Activated CD4-positive, alpha-beta T cell treated with anti-CD3 and anti-CD28 coated beads, Interleukin-2, amount 10 ng/mL, durations not matched to agents 7 days and 5 days (primary cell): ENCODE measurements at places on chromosomes 3 and 15. TPM values are rescaled to one million over a fixed set of nuclear protein-coding genes. Genes with fewer than 3 reads are reported as not detected.
A peak's percentile ranks its signal among the peaks of the same experiment; 100 is the strongest.

The DUOXA2 gene
- total RNA-seq = not detected

DNA sequence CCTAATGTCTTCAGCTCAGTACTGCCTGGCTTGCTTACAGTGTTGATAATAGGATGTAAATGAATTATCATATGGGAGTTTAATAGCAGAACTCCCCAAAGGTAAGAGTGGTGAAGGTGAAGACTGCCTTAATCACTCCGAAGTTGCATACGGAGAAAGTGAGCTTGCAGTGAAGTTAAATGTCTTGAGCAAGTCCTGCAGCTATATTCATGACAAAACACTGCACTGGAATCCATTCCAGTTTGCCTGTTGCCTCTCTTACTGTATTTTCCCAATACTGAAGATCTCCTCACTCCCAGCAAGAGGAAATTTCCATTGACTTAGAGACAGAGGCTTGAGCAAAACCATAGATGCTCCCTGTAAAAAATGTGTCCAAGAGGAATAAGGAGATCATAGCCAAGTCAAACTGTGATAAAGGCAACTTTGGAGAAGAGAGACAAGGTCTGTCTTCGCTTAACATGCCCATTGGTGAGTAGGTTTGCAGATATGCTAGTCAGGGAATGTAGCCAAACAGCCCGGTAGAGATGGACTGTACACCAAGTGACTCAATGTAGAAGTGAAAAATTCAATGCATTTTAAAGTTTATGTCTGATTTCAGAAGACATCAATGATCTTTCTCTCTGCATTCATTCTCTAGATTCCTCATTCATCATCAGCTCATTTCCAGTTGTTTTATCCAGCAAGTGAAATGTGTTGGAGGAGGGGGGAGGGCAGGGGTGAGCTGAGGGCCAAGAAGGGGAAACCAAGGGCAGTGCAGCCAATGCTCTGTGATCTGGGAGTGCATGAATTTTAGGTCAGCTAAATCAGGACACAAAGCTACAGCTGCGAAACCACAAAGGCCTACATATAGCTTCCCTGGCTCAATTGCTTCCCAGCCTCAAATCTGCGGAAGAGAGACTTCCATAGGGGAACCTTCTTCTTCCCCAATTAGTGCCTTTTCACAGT, 667.1 kb upstream of the NR2F2 start:
- H3K36me3 ChIP-seq = no peaks in the 10 kb centered on the region
- no peak overlapping the region for H3K4me3 ChIP-seq
- H3K27me3 ChIP-seq = peaks cover 19% of the 10 kb centered on the region
- no peaks in the 10 kb centered on the region for H3K4me1 ChIP-seq
- H3K27ac ChIP-seq = no peak overlapping the region

DNA sequence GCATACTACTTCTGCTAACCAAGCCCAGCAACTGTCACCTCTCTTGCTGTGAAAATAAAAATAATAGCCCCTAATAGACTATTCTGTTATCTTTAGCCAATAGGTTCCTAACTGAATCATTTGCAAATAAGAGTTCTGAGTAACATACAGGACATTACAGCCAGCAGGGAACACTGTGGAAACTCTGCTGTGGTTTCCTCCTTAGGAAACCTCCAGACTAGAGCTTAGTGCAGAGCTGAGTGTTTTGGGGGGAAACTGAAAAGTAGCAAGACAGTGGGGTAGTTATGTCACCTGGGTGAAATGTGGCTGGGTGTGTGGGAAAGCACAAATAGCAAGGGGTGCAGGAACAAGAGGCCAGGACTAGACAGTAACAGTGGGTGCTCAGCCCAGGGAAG, 32.4 kb downstream of the DZIP1L start:
- H3K27me3 ChIP-seq = peaks cover 9% of the 10 kb centered on the region
- peak overlapping the region; percentile 89 for H3K27ac ChIP-seq
- peaks cover 44% of the 10 kb centered on the region for H3K4me1 ChIP-seq
- no peak for DNase-seq

GRCh38 chr3:130901463-130902204, 7.8 kb downstream of the ATP2C1 start:
- no peak for DNase-seq
- H3K27me3 ChIP-seq = no peaks in the 10 kb centered on the region
- no peak overlapping the region for H3K4me3 ChIP-seq

The TIMP4 gene
- not detected for total RNA-seq

DNA sequence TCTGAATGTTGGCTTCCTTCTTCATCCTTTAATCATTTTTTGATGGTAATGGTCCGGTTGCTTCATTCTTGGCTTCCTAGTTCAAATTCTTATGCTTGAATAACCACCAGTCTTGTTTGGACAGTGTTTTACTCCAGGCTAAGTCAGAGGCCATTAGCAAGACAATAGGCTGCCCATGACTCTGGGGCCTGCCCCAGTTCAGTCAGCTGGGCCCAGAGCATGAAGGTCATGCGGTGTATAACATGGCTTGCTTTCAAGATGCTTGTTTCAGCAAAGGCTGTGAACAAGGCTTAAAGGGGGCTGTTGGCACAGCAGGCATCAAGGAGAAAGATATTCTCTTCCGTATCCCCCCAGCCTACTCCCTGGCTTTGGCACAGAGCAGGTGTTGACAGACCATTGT, 13.7 kb downstream of the TM4SF18 start:
- peaks cover 10% of the 10 kb centered on the region for H3K27me3 ChIP-seq
- H3K4me3 ChIP-seq = no peak overlapping the region

DNA sequence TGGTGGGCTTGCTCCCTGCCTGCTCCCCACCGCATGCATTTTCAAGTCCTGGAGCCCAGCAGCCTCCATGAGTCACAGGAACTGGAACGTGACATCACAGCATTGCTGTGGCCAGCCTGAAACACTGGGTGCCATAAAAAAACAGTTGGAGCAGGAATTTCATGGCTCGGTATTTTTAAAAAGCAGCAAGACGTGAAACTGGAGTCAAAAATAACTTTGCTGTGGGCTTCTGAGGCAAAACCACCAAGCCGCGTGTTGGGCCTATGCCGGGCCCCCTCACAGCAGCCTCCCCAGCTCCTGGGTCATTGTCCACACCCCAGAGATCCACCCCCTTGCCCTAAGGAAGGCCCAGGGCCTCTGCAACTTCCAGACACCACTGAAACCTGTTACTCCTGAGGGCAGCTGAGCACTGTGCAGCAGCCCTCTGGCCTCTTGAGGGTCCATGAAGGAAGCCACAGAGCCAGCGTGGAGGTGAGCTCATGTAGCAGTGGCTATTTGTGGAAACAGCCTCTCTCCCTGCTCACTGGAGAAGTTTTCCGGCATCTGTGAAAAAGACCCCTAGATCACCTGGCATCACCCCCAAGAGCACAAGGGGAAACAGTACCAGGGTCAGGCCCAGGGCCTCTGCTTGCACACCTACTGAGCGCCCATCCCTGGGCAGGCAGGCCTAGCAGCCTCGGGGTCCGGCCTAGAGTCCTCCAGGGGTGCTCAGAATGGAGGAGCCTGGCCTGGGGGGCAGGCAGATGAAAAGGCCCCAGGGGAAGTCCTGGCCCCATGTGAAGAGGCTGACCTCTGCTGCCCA, 34.0 kb upstream of the DUSP7 start:
- no peak overlapping the region for H3K4me3 ChIP-seq
- no peaks in the 10 kb centered on the region for H3K27me3 ChIP-seq
- no peak for DNase-seq
- peaks cover 23% of the 10 kb centered on the region for H3K4me1 ChIP-seq
- H3K27ac ChIP-seq = no peak overlapping the region

DNA sequence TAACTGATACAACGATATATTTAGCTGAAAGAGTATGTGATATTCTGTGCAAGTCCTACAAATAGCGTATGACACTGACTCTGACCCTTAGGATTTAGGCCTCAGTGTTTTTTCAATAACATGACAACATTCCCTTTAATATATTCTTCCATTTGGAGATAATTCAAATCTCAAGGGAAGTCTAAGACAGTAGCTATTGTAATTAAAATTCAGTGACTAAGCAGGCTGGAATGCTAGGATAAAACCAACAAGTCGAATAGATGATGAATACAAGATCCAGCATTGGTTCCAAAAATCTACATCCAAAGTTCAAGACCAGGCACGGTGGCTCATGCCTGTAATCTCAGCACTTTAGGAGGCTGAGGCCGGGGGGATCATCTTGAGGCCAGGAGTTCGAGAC, 56.2 kb downstream of the QTRT2 start:
- H3K36me3 ChIP-seq = no peaks in the 10 kb centered on the region
- no peak for DNase-seq
- H3K4me1 ChIP-seq = no peaks in the 10 kb centered on the region
- no peak overlapping the region for H3K4me3 ChIP-seq
- no peak overlapping the region for H3K27ac ChIP-seq

DNA sequence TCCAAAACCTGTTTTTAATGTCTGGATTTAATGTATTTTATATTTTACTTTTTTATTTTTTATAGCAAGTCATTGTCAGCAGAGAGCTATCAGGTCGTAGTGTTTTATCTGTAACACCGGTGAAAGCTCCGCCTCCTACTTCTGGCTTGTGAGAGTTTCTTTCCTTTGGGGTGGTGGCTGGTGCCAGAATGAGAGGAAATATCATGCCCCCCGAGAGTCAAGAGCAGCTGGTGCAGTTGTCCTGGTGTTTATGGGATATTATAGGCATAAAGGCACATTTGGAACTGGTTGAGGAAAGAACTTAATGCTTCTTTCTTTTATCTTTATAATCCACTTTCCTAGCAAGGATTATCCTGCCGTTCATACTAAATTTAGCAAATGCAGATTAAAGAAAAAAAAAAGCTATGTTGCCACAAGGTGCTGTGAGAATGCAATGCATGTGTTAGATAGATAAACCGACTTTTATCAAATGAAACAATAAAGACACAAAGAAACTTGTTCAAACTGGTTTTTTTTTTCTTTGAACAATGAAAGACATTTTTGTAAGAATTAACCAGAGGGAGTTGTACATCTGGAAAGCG, 260.1 kb upstream of the PLSCR5 start:
- H3K27ac ChIP-seq = no peak overlapping the region
- no peak for DNase-seq
- no peaks in the 10 kb centered on the region for H3K27me3 ChIP-seq
- H3K4me3 ChIP-seq = no peak overlapping the region
- H3K4me1 ChIP-seq = no peaks in the 10 kb centered on the region

The SH2D7 gene
- not detected for total RNA-seq

The CNTN6 gene
- total RNA-seq = not detected

- H3K36me3 ChIP-seq = no peaks in the 10 kb centered on the region
- H3K4me1 ChIP-seq = no peaks in the 10 kb centered on the region
- H3K4me3 ChIP-seq = no peak overlapping the region
- no peak for DNase-seq
- no peak overlapping the region for H3K27ac ChIP-seq
Observed at GRCh38 chr15:80590761-80591355, 104.3 kb upstream of the ABHD17C start.

GRCh38 chr3:1469248-1469647, 376.4 kb downstream of the CNTN6 start:
- H3K4me3 ChIP-seq = no peak overlapping the region
- H3K36me3 ChIP-seq = no peaks in the 10 kb centered on the region
- no peaks in the 10 kb centered on the region for H3K27me3 ChIP-seq
- DNase-seq = no peak
- H3K27ac ChIP-seq = no peak overlapping the region

DNA sequence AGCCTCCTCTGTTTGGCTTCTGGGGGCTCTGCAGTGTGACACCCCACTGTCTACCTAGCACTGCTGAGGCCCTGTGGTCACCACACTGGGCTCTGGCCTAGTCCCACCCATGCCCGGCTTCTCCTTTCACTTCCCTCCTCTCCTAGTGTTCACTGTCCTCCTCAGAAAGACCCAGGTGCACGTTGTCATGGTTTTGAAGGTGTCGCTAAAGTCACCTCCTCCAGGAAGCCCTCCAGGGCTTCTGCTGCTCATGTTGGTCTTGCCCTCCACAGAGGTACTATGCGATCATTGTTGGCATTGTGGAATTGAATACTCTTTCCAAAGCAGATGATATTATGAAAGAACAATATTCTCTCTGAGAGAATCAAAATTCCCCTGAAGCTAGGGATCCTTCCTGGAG, 163.5 kb downstream of the GABRG3 start:
- H3K27me3 ChIP-seq = no peaks in the 10 kb centered on the region
- H3K4me3 ChIP-seq = no peak overlapping the region
- DNase-seq = no peak

DNA sequence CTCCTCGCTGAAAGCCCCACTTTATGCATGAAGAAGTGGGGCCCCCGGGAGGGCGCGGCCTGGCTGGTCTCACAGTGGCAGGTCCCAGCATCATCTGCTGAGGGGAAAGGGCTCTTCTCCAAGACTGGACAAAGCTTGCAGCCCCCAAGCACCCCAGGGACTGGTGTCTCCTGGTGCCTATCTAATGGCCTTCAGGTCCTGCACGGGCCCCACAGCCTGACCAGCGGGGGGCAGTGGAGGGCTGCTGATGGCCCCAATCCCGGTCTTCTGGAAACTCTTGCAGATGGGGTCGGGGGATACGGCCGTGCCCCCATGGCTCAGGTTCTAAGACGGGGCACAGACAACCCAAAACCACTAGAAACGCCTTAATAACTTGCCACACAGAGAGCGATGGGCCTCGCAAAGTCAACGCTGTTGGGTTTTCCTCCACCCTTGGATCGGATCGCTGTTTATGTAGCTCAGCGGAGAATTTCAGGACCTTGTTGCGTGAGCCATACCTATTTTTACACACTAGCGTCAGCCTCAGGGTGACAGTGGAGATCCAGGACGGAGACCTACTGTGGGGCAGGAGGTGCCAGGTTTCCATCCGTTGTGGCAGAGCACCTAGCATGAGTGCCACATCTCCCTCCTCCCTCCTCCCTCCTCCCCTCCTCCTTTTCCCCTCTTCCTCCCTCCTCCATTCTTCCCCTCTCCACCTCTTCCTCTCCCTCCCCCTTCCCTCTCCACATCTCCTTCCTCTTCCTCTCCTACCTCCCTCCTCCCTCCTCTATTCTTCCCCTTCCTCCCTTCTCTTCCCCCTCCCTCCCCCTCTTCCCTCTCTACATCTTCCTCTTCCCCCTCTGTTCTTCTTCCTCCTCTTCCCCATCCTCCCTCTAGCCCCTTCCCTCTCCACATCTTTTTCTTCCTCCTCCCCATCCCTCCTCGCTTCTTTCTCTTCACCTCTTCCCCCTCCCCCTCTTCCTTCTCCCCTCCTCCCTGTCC, 79.3 kb upstream of the ALDH1L1 start:
- no peak overlapping the region for H3K27ac ChIP-seq
- H3K27me3 ChIP-seq = no peaks in the 10 kb centered on the region
- DNase-seq = no peak
- no peaks in the 10 kb centered on the region for H3K36me3 ChIP-seq
- no peak overlapping the region for H3K4me3 ChIP-seq
